ENCODE measurements at places on chromosomes 11 and 22.
A peak's percentile ranks its signal among the peaks of the same experiment; 100 is the strongest.

- peaks cover 40% of the 10 kb centered on the region for H3K36me3 ChIP-seq
- no peaks in the 10 kb centered on the region for H3K27me3 ChIP-seq
- DNase-seq = no peak
- no peak overlapping the region for H3K4me3 ChIP-seq
Measured at GRCh38 chr11:76542436-76542835, 97.6 kb downstream of the EMSY start.

DNA sequence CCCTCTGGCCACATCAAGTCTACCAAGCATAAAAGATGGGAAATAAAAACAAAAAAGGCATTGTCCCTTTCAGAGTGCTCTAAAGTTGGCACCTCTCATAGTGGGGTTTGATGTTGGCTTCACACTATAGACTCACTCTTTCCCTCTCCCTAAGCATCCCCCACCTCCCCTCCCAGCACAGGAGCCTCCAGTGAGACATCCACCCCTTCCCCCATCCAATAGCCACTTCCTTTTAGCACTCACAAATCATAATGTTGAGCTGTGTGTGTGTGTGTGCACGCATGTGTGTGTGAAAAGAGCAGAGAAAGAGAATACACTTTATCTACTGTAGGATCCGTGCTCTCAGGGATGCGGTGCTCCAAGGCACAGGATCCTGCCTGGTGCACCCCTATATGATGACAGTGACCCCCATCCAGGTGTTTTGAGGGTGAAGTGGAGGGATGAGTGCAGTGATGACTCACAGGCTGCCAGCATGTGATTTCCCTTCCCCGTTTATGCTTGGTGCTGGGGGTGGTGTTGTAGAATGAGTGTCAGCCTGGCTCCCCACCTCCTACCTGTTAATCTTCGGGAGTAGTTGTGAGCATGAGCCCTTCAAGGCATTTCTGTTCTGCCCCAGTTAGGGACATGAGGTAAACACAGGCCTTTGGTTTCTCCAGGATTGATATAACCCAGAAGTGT is 235.2 kb upstream of the B3GAT1 start:
- H3K27ac ChIP-seq = no peak overlapping the region
- H3K4me1 ChIP-seq = no peaks in the 10 kb centered on the region
- H3K36me3 ChIP-seq = no peaks in the 10 kb centered on the region
- H3K27me3 ChIP-seq = peaks cover 15% of the 10 kb centered on the region
- H3K4me3 ChIP-seq = no peak overlapping the region

GRCh38 chr11:112842151-112842550 is 119.1 kb upstream of the NCAM1 start:
- H3K36me3 ChIP-seq = no peaks in the 10 kb centered on the region
- DNase-seq = no peak
- H3K27me3 ChIP-seq = peaks cover 20% of the 10 kb centered on the region
- H3K4me3 ChIP-seq = no peak overlapping the region
- no peak overlapping the region for H3K27ac ChIP-seq
- H3K4me1 ChIP-seq = no peaks in the 10 kb centered on the region

DNA sequence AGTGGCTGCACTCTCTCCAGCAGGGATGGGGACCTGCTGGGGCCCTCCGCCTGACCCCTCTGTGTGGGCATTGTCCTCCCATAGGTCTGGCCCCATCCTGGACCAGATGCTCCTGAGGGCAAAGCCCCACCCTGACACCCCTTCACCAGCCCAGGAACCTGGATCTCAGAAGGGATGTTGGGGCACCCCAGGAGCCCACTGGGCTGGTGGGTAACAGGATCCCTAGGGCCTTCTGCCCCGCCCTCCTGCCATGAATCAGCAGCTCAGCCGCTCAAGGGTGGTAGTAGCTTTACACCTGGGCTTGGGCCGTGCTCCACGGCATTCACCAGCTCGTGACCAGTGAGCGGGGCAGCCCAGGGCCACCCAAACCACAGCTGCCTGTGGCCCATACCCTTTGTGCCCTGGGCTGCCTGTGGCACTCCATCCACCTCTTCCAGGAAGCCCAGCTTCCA is 1.0 kb upstream of the MAPK12 start:
- peak overlapping the region; percentile 46 for H3K4me3 ChIP-seq
- DNase-seq = no peak
- H3K27me3 ChIP-seq = peaks cover 6% of the 10 kb centered on the region
- no peaks in the 10 kb centered on the region for H3K36me3 ChIP-seq
- H3K27ac ChIP-seq = no peak overlapping the region

DNA sequence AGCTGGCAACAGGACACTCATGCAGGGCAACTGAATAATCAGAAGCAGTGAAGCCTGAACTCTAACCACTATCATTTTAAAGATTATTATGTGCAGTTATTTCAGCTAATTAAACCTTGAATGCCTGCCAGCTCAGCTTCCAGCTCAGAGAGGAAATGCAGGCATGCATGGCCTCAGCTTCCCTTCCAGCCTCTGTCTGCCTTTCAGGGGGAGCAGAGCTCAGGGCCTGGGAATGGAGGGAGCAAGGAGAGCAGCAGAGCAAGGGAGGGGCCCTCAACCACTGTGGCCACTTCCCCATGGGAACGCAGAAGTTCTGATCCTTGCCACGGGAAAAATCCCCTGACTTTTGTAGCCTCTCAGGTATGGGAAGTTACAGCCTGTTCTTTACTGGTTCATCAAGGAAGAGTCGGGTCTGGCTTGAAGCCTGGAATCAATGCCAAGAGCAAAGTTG is 32.5 kb upstream of the APLNR start:
- no peak overlapping the region for H3K27ac ChIP-seq
- no peak for DNase-seq
- H3K4me1 ChIP-seq = no peaks in the 10 kb centered on the region
- H3K27me3 ChIP-seq = peaks cover 2% of the 10 kb centered on the region
- no peak overlapping the region for H3K4me3 ChIP-seq

Measured in activated CD8-positive, alpha-beta memory T cell treated with anti-CD3 and anti-CD28 coated beads, Interleukin-2, amount 10 ng/mL, durations not matched to agents 7 days and 5 days (primary cell).